ENCODE measurements at places on chromosomes 16 and 17.

DNA sequence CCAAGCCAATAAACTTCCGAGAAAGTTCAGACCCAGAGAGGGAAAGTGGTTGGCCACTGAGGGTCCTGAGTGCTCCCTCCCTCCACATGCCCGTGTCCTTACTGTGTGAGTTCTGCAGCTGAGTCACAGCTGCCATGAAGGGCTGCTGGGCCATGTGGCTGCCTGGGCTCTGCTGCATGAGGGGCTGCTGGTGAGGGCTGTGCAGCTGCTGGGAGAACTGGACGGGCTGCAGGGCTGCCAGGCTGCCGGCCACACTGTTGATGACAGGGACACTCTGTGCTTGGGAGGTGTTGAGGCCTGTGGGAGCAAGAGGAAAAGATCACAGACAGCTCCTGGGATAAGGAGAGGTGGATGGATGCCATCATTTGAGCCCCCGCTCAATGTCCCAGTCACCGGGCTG, 44.0 kb downstream of the HNF1B start:
- no peak for DNase-seq

DNA sequence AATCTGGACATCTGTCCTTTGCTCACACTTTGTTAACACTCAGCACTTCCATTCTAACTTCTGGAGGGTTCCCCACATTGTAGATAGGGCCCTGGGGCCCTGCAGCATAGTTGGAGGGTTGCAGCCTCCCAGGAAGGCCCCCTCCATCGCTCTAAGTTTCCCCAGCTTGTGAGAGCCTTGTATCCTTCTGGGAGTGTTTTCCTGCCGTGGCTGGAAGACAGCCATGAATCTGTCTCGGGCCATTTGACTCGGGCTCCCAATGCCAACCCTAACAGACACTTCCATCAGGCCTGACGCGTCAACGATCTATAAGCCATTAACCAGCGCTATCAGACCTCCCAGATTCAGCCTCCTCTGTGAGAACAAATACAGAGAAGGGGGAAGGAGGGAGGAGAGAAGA, 263.7 kb upstream of the RPL38 start:
- DNase-seq: no peak

DNA sequence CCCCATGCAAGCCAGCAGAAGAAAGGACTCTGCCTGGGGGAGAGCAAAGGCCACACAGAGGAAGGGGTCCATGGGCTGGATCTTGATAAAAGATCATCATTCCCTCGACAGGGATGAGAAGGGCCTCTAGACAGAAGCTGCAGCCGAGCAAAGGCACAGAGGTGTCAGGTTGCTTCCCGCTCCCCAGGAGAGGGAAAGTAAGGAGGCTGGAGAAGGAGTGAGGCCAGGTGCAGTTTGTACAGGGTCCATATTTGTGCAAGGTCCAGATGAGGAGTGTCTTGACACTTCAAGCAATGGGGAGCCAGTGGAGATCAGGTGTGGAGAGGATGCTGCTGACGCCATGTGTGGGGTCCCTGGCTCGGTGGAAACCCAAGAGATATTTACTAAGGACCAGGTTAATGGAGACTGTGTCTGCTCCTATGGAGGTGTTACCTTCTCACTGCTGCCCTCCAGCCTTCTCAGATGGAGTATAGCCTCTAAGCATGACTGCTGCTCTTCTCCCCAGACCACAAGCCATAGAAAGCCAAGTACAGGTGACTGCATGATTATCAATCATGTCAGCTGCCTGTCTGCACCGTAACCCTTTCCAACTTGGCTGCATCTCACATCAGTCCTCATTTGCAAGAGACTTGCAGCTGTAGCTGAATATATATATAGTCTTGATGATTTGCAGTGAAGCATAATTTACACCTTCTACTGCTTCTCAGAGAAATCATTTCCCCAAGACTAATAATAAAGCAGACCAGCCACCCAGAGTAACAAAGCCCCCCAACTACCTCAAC, 21.1 kb downstream of the GAS7 start:
- DNase-seq: no peak

GRCh38 chr16:66521951-66522771, 27.8 kb downstream of the TK2 start:
- DNase-seq: peak; percentile 86

DNA sequence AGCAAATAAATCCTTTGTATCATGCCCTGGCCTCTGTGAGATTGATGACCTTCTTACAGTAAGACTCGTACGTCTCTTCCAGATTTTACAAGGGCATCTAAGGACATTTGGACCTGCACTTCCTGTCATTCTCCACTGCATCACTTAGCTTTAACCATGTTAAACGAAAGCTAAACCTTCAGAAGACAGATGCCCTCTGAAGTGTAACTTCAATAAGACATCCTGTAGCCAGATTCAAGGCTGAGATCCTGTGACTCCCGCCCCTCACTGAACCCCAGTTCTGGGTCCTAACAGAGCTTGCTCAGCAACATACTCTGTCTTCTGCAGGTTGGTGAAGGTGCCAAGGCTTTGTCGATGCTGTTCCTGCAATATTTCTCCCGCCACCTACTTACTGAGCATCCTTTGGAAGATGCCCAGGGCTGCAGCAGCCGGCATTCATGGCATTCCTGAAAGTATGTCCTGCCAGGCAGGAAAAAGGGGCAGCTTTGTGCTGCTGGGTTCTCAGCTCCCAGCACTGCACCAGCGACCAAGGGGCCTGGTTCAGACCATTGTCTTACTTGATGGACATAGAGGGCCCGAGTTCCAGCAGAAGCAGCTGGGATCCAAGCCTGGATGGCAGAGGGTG, 131.1 kb downstream of the AXIN2 start:
- DNase-seq: no peak

DNA sequence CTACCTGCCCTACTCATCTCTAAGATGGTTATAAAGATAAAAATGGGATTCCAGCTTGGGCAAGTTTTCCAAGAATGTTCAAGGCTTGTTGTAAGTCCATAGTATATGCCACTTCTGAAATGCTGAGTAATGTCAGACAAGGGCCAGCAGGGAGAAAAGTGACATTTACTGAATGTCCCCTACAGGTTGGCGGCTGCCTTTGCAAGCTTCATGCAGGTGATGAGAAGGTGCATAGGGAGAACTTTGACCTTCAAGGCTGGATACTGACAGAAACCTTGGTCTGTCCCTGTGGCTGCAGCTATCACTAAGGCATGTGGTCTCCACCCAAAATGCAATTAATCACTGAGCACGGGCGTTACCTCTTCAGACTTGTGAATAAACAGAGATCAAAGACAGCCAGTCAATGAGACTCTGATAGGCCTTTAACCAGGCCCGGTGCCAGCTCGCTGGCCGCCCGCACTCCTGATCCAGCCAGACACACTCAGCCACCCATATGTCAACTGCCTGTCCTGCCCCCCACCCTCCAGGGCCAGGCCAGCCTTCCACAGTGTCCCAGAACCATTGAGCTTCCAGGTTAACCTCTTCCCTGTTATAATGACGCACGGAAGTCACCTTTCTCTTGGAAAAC, 26.8 kb upstream of the AXIN2 start:
- DNase-seq: no peak

GRCh38 chr17:58693751-58694150, 1.3 kb downstream of the RAD51C start:
- no peak for DNase-seq

DNA sequence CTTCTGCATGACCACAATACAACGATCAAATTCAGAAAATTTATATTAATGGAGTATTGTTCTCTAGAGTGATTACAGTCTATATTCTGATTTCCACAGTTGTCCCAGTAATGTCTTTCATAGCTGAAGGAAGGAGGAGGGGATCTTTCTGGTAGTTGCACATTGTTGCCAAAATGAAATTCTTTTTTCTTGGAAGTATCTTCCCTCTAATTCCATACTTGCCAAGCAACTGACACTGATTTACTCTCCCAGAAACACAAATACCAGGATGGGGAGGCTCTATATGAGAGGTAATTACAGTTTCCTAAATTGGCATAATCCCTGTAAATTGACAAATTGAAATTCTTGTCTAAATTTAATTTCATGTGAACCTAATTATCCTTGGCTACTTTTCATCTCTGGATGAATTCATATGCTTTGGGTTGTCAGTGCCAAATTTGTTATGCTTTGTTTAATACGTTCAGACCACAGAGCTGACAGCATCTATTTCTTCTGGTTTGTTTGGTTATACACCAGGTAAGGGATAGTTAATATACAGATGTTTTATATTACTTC, 30.0 kb downstream of the NOL11 start:
- DNase-seq: no peak

- DNase-seq: peak; percentile 74
These were observed 1.8 kb upstream of the EXOSC6 start for GRCh38 chr16:70253291-70254106.

GRCh38 chr16:20735490-20735889, 6.1 kb downstream of the THUMPD1 start:
- no peak for DNase-seq

Data from mesenteric fat pad (tissue), 1 donor.